ENCODE measurements at places on chromosomes 3 and 15.

- no peak for DNase-seq
These were observed 8.5 kb upstream of the GRAMD2A start for GRCh38 chr15:72205896-72206676.

- DNase-seq = no peak
These were observed 18.3 kb downstream of the ABHD5 start for GRCh38 chr3:43709022-43709421.

- DNase-seq = no peak
These were observed 15.5 kb downstream of the TBC1D2B start for GRCh38 chr15:78061963-78062427.

DNA sequence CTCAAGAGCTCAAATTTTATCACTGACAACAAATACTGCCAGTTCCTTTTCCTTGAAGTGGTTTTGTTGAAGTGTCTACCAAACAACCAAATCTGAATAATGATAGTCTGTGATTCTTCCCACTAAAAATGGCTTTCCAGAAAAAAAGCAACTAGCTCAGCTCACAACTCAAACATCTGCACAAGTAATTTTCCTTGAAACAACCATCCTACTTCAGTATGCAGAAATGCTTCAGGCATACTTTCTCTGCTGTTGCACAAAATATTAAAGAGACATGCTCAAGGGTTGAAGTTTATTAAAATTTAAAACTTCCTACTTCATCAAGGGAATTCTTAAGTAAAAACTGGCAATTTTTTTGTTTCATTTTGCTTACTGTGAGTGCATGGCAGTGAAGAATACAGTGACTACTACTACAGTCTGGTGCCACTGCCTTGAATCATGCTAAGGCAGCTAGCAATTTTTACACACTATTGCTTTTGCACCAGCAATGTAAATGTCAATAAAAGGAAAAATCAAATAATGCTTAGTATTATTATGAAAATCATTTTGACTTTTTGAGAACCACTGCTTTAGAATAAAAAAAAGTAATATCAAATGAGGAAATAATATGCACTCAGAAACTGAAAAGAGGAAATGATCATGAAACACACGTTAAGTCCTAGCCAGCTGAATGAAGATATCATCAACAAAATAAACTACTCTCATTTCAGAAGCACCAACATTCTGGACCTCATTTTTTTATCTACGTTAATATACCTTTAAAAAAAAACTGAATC lies 33.6 kb downstream of the VPS13C start:
- no peak for DNase-seq

- no peak for DNase-seq
These were observed 41.9 kb upstream of the GK5 start for GRCh38 chr3:142267269-142267668.

DNA sequence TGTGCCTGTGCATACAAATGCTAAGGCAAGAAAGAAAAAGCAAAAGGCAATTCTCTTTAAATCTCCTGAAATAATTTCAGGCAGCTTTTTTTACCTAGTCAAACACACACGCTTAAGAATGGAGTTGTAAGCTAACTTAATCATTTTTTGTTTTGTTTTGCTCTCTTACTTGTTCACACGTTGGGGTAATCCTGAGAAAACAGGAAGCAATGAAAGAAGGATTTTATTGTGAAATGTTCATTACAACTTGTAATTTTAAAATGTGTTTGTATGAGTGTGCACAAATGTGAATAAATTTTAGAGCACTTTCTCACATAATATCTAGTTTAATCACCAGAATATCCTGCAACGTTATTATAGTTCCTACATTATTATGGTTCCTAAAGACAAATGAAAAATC lies 263.8 kb downstream of the LPP start:
- no peak for DNase-seq

GRCh38 chr15:89138999-89139612 lies 50.9 kb downstream of the ABHD2 start:
- DNase-seq = no peak

- DNase-seq = no peak
These were observed 23.7 kb upstream of the STRIT1 start for GRCh38 chr3:155317211-155317610.

DNA sequence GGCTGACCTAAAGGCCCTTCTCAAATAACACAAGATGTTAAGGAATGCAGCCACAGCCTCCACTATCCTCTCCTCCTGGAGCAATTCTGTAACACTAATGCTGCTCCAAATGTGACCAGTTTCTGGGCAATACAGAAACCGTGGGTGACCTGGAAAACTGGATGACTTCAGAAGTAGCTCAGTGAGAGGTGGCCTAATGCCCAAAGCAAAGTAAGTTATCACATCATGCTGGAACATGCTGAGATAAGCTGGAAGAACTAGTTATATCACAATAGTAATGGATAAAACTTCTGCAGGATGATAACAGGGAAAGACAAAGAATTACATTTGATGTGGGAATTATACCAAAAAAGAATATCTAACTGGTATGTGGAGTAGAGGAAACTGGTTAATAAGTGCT lies 72.0 kb downstream of the DHX30 start:
- no peak for DNase-seq

DNA sequence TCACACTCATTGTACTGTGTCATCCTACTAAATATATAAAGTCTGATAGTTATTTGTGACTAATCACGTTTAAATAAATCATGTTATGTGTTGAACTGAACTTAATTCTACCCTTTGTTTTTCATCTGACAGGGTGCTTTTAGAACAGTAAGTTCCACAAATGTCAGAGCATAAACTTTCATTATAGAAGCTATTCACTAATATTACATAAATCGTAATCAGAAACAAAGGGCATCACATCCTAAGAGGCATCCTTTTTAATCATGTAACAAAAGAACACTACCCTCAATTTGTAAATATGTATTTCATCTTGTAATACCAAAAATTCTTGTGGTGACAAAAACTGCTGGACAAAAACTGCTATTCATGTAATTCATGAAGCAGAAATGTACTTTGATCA lies 50.8 kb downstream of the KCNH8 start:
- no peak for DNase-seq

DNA sequence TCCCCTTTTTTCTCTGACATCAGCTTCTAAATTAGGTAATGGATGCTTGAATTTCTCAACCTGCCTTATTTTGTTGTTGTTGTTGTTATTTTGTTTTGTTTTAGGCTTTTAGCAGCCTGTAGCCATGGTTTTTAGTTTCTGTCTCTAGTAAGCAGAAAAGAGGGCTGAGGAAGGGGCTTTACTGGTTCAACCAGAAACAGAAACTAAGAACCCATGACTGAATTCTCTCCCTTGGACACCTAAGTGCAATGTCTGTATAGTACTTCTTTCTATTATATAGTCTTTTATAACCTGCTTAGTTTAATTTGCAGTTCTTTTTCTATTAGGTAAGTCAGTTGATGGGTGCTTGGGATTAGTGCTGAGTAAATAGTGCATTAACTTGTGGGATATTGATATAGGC lies 129.0 kb downstream of the BBX start:
- no peak for DNase-seq

DNA sequence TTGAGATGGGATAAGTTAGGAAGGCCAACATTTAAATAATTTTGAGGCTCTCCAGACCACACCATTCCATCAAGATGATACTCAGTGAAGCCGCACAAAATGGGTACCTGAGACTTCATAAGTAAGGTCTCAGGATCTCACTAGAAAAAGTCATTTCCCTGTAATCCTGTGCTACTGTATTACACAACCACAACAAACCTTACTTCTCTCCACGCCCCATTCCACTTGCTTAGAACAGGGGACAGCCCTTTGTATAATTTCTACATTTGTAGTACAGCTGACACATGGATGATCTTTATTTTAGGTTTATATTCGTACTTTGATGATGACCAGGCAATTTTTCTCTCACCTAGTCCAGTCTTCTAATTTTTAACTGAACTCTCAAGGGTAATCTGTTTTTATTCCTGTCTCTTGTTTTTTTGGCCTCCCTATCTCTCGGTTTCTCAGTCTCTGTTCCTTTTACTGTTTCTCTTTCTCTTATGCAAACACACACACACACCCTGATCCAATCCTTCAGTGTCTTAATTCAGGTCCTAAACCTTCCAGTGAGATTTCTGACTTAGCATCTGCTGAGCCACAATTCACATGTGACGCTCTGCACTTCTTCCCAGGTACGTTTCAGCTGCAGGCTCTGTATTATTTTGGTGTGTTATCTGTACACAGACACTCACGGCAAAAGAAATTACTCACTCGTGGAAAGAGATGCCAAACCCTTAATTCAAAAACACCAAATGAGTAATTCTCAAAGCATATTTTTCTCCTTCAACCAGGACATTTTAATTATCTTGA lies 223.2 kb upstream of the THBS1 start:
- DNase-seq = no peak

- no peak for DNase-seq
These were observed 610 bp downstream of the EPHB3 start for GRCh38 chr3:184561913-184562877.

GRCh38 chr15:58043192-58043903 lies 22.2 kb downstream of the ALDH1A2 start:
- no peak for DNase-seq

GRCh38 chr3:136931606-136932005 lies 26.2 kb upstream of the IL20RB start:
- DNase-seq = no peak

DNA sequence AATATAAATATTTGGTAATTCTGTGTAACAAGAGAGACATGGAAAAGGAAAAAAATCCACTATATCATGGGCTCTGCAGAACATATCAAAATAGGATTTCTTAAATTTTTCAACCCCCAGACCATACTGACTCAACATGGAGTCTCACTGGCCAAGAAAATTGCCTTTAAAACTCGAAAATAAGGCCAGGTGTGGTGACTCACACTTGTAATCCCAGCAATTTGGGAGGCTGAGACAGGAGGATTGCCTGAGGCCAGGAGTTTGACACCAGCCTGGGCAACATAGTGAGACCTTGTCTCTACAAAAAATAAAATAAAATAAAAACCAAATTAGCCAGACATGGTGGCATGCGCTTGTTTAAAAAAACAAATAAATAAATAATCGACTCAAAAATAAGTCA lies 294.4 kb upstream of the TPRG1 start:
- DNase-seq = no peak

GRCh38 chr15:27091270-27091940 lies 120.4 kb downstream of the GABRG3 start:
- DNase-seq = no peak

GRCh38 chr3:114725966-114726365 lies 421.1 kb downstream of the ZBTB20 start:
- no peak for DNase-seq

DNA sequence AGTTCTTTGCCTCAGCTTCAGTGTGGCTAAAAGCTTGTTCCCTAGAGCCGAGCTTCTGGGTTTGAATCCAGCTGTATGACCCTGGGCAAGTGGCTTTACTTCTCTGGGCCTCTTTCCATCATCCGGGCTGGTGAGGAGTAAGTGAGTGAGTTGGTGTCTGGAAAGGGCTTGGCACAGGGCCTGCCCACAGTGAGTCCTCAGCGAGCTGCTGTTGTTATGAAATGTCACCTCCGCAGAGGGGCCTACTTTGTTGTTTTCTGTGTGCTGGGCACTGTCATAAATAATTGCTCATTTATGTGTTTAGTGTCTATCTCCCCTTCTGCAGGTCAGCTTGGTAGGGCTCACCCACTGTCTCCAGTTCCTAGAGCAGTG lies 31.7 kb downstream of the SLC6A6 start:
- DNase-seq = no peak

- no peak for DNase-seq
These were observed 282.7 kb upstream of the TPRG1 start for GRCh38 chr3:188889054-188889491.

DNA sequence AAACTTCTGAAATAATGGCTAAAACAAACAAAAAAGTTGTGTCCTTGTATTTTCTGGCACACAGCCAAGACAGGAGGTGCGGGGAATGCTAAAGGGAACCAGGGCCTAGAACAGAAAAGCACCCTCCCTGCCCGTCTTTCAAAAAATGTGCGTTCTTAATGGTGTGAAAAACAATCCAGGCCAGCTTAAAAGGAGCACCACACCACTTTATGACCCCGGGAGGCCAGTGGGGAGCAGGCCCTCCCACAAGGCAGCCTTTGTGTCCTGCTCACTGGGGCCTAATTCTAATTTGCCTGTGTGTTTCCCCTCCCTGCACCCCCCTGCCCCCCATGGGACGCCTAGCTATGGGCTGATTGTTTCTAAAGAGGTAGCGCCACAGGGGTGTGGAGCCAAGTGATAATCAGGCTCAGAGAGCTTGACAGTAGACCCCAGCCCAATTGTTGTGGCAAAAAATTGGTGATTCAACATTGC lies 181.4 kb downstream of the GREM1 start:
- peak; percentile 85 for DNase-seq

GRCh38 chr15:58992181-58992580 lies 4.7 kb downstream of the RNF111 start:
- no peak for DNase-seq

DNA sequence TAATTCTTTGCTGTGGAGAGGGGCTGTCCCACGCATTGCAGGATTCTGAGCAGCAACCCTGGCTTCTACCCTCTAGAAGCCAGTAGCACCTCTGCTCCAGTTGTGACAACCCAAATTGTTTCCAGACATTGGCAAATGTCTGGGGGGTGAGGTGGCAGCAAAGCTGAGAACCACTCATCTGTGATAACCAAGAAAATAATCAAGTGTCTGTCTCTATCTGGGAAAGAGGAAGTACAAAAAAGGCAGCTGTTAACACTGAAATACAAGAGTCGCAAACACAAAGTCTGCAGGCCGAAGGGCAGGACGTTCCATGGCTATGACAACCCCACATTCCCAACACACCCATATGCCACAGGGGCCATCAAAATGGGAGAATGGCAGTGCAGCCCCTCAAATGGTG lies 42.2 kb upstream of the GNB5 start:
- no peak for DNase-seq

DNA sequence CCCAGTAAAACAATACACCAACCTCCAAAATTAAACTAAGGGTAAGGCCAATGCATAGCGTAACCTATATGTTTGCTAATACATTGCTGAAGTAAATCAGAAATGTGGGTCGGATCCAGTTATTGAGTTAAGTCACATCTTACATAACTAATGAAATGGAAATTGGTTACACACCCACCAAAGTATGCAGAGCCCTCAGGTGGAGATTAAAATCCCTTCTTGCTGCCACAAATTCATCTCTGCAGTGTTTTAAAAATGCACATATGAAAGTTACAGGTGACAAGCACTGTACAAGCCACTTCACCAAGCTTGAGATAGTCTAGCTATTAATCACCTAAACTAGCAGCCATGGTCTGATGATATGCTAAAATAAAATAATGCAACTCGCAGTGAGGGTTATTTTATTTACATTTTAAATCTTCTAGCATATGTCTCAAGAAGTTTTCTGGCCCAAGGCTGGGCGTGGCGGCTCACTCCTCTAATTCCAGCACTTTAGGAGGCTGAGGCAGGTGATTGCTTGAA lies 130.6 kb downstream of the AQP9 start:
- DNase-seq = no peak

- peak; percentile 83 for DNase-seq
These were observed 471.0 kb upstream of the PROK2 start for GRCh38 chr3:72255791-72256559.

- DNase-seq = no peak
These were observed 25.9 kb upstream of the RNU6-1 start for GRCh38 chr15:67865766-67866165.

GRCh38 chr15:63610209-63610841 lies 13.1 kb downstream of the FBXL22 start:
- peak; percentile 66 for DNase-seq

GRCh38 chr3:113143353-113143752 lies 68.0 kb upstream of the BOC start:
- no peak for DNase-seq

GRCh38 chr3:100079328-100079727 lies 35.0 kb downstream of the FILIP1L start:
- no peak for DNase-seq

- peak; percentile 70 for DNase-seq
These were observed 33.3 kb upstream of the VPS33B start for GRCh38 chr15:91055548-91056331.
